ENCODE measurements at places on chromosomes 13 and 19. TPM values are rescaled to one million over a fixed set of nuclear protein-coding genes. Genes with fewer than 3 reads are reported as not detected.

Gene SHISA7
- polyA plus RNA-seq = 0.01 TPM

Gene KIR2DL4
- not detected for polyA plus RNA-seq

Gene ZNF536
- polyA plus RNA-seq = 0.57 TPM

Gene RYR1
- polyA plus RNA-seq = 8.0 TPM

Gene SUPT5H
- 90.2 TPM for polyA plus RNA-seq
